Cardiac septum (tissue), 1 donor: ENCODE measurements at places on chromosomes 12 and 14. TPM values are rescaled to one million over a fixed set of nuclear protein-coding genes. Genes with fewer than 3 reads are reported as not detected.

GRCh38 chr12:80702889-80703805, 4.3 kb upstream of the MYF6 start:
- no peak for DNase-seq

Gene CPNE8
- 6.1 TPM for total RNA-seq

Gene KRT73
- not detected for total RNA-seq

DNA sequence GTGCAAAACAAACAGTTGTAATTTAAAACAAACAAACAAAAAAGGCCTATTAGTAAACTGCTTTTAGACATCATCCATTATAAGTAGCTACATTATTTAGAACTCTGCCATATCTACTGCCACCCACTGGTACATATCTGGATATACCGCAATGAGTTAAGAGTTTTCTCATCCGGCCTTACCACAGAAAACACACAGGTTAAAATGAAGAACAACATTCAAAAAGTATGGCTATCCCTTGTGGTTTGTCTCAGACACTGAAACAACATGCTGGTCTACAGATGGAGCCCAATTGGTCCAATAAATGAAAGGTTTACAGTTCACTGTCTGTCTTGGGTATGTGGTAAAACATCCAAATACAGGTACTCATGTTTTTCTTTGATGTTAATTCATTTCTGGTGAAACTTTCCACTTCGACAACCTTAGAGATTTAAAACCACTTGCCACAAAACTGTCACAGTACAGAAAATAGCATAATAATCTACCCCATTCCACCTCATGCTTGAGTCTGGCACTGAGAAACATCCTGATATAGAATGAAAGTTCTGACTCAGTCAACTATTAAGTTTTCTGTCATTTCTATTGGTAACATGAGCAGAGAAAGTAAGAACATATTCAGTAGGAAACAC, 354.3 kb downstream of the CEP128 start:
- no peak for DNase-seq

Gene GLI1
- total RNA-seq: 0.83 TPM

DNA sequence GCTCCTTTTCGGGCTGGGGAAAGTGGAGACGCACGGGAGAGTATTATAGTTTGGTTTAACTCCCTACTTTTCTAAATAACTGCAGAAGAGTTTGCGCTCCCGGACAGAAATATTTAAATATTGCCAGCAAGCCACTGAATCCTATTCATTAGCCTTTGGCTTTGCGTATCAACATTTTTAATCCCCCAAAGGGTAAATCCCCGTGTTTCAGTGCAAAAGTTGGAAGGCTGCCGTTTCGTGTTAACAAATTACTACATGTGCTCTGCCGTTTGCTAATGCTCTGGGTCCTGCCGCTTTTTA, 372 bp upstream of the DPF3 start:
- DNase-seq: no peak

Gene SSTR1
- 0.59 TPM for total RNA-seq

- no peak for DNase-seq
Measured at GRCh38 chr12:53479331-53479730, 19.9 kb downstream of the MAP3K12 start.

DNA sequence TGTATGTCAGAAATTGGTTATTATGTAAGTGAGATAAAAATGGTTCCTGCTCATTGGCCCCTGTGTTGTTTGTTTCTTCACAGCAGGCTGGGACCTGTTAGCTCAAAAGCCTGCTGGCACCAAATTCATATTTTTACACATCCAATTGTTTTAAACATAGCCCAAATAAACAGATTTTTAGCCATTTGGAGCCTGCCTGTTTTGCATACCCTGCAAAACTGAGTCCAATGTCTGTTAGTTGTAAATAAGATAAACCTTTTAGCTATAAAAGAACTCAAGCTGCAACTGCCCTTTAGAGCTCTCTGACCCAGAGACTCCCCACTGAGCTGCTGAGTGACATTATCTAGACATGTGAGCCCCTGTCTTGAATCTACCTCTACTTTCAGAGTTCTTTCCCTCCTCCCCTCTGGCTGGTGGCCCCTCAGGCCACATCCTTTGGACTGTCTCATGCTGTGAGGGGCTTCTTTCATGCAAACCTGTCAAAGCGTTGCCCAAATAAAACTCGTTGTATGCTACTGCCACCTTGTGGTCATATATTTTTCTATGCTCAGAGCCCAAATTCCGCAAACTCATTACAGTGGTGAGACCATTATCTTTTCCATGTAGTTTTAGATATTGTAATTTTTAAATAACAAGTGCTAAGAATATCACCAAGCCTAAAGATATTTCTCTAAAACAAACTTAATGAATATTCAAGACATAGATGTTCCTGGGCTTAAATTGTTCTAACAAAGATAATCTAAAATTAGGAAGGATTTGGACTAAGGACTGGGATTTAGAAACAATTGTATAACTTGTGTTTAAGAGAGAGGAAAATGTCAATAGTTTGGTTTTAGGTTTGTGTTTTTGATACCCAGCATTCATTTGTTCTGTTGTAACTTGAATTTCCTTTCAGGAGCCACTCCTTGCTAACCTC, 337.9 kb downstream of the AACS start:
- no peak for DNase-seq

DNA sequence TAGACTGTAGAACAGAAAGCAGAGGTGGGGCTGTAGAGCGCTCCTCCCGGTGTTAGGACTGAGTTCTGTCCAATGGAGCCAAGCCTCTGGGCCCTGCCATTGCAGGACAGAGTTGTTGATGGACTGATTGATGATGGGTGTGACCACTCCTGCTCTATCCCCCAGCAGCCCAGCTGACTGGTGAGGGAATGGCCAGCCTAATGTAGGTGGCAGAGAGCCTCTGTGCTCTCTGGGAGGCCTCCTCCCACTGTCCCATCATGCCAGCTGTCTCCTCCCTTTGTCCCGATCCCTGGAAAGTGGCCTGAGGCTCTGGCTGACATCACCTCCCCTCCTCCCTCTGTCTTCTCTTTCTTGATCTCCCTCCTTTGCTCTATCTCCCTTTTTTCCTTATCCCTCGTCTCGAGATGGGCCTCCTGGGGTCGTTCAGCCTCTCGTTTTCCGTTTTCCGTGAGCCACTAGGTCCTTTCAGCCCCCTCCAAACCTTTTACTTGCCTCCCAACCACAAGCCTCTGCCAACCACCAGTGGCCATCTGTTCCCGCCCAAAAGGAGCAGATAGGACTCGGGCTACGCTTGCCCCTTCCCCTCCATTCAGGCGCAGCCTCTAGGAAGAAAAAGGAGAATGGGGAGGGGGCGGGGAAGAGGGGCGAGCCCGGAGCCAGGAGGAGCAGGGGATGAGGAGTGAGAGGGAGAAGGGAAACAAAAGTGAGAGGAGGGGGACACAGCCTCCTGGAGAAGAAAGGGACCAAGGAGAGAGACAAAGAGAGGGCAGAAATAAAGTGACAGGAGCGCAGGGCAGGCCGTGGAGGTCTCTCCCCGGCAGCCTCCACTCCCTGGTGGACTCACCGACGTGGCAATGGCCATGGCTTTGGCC, 572 bp downstream of the EFS start:
- DNase-seq: peak; percentile 73

DNA sequence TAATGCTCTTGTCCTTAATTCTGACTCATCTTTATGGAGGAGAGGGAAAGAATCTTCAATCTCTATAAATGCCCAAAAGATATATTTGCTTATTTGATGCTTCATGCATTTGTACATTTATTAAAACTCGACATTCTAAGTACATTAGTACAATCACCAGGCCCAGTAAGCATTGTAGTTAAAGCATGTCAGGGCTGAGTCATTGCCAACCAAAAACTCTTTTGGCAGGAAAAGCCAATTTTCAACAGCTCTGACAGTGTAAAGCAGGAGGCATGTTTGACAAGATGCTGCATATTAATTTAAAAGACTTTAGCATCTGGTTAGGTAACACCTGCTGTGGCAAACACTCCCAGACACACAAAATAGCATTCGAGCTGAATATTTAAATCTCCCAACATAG, 290.9 kb downstream of the PPFIA2 start:
- DNase-seq: no peak

Gene KITLG
- 9.0 TPM for total RNA-seq

Gene RFX4
- total RNA-seq: not detected

DNA sequence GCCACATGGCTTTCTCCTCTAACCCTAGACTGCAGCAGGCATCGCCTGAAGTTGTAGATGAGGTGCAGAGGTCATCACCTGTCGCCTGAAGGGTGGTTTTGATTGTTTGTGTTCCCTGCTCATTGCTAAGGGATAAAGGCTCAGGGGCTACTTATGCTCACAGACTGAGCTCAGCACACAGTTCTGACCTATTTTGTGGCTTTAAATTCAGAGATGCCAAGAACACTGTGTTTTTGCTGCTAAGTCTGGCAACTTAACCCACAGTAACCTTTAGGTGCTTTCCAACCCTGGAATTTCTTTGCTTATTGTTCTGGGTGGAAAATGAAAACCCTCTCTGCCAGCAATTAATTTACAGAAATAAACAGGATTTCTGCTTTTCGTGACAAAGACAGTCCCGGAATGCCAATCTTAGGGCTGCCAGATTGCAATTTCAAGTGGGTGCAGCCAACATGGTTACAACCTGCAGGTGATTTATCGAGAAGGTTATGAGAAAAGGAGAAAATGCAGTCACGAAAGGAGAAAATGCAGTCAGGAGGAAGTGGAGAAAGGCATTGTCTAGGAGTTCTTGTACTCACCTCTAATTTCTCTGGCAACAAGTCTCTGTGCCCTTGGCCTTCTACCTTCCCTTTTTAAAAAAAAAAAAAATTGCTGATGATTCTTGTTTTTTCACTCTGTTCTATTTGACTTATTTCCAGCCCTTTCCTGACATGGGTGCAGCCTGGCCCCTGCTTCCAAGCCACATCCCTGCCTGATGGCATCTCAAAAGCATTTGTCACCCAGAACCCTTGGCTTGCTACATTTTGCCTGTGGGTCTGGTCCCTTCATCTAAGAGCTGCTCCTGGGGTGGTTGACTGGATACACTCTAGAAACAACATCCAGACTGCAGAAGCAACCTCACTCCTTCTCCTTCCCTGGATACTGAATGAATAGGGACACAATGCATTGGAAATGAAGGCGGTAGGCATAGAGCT, 23.3 kb downstream of the NPC2 start:
- no peak for DNase-seq

DNA sequence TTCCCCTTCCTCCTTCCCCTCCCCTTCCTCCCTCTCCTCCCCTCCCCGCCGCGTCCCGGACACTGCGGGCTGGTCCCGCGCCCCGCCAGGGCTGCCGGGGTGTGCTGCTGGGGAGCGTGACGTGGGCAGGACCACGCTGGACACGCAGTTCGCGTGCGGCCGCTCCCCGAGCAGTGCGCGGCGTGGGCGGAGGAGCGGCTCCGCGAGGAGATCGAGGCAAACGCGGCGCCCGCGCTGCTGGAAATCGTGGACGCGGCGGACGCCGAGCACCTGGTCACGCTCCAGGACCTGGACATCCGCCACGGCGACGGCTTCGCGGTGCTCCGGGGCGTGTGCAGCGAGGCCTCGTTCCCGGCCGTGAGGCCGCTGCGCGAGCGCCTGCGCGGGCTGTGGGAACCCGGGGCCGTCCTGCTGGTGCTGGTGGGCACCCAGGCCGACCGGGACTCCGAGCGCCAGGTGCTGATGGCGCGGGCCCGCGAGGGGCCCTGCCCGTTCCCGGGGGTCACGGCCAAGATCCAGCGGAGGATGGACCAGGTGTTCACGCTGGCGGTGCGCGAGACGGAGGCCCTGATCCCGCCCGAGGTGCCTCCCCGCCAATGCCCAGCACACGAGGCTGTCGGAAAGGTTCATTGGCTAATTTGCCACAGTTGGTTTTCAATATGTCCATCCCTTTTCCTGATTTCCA, 84.3 kb downstream of the TNFAIP2 start:
- DNase-seq: no peak

GRCh38 chr14:78917462-78917861, 747.3 kb downstream of the NRXN3 start:
- DNase-seq: no peak

Gene NINJ2
- total RNA-seq: 3.9 TPM

- no peak for DNase-seq
Measured at GRCh38 chr14:79161571-79161970, 991.4 kb downstream of the NRXN3 start.

Gene TAC3
- not detected for total RNA-seq

DNA sequence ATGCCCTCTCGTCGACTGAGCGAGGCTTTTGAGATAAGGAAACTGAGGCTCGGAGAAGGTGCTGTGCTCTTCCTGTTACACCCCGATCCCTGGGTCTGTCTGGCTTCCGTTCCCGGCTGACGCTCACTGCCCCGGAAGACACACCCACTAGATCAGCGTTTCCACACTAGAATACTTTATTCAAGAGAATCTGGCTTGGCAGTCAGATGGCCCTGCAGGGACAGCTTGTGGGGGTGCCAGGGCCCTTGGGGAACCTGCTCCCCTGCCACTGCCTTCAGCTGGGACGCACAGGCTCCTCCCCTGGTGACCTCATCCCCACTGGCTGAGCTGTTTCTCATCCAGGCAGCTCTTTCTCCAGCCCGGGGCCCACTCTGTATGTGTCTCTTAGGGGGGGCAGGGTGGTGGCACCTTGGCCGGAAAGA, 13.7 kb downstream of the PGF start:
- DNase-seq: no peak

- DNase-seq: no peak
Measured at GRCh38 chr12:77013091-77013490, 52.3 kb downstream of the E2F7 start.

DNA sequence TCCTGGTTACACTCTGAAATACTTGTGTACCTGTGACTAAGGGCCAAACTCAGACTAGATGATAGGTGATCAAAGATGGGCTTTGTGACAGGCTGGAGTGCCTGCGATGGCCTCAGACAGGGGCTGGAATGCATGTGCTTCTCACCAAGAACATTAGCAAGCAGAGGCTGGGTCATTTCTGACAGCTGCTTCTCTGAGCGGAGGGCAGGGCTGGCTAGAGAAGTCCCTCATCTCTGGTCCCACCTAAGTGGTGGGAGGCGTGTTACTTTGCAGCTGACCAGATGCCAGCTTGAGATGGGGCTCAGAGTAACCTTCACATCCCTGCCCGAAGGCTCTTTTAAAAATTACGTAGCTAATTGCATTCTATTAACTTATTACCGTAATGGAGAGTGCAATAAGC, 106.8 kb upstream of the RTL1 start:
- DNase-seq: peak; percentile 63

GRCh38 chr12:111349748-111350520, 19.0 kb downstream of the PHETA1 start:
- no peak for DNase-seq

Gene OR4Q3
- not detected for total RNA-seq

Gene TMEM229B
- 1.6 TPM for total RNA-seq

- DNase-seq: no peak
Measured at GRCh38 chr14:71168564-71169427, 261.5 kb downstream of the PCNX1 start.
